AG09309 (cell line): ENCODE measurements at places on chromosomes 3 and 15.

DNA sequence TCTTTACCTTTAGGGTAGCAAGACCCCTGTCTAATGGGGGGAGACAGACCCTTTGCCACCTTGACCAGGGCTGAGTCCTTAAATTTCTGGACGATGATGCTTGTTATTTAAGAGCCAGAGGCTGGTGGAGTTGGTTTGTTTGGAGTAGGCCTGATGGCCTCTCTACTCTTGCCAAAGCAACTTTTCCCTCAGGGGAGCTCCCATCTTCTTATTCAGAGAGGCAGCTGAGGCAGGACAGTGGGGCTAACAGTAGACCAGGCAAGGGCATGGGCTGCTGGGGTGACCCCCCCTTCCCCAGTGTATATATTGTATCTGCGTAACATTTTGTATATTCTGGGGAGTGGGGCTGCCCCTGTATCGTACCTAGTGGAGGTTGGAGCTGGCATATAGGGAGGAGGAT, 10.3 kb downstream of the RPS17 start:
- DNase-seq, result no peak

- DNase-seq, result no peak
Observed at GRCh38 chr3:136162322-136162721, 33.8 kb downstream of the MSL2 start.

DNA sequence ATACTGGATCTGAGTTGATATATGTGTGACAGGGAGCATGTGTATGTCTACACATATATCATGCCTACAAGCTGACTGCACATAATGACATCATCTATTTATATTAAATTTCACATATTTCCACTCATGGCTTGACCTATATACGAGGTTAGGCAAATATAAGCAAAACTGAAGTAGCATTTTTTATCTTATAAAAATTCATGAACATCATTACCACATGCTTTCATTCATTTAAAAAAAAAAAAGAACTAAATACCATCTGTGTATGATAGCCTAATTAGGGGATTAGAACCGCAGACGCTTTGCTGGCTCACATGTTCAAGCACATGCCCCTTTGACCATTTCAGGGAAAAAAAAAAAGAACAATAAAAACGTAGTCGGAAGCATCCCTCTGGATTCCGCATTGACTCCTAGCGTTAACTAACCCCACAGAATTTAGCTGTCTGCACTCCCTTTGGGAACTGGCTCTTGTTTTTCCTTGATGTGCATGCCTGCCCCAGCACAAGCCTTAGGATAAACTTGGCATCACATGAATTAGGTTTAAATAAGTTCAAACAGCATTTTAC, 888.4 kb downstream of the ROBO1 start:
- no peak for DNase-seq

DNA sequence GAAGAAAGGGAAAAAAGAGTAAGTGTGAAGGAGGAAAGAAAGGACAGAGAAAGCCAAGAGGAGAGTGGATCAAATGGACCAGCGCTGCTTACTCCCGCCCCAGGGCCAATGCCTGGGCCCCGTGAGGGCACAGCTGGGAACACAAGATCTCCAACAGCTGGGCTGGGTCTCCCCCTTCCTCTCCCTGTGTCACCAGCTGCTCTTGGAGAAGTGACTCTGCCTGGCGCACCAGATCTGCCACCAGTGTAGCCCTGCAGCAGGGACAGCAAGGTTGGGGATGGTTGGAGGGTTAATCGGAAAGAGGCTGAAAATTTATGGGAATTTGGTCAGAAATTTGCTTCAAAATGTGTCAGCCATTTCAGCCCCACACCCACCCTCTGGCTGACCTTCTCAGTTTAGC, 8.4 kb downstream of the CDAN1 start:
- DNase-seq, result no peak
